Calu3 (cell line): ENCODE measurements at places on chromosomes 6 and 20.

DNA sequence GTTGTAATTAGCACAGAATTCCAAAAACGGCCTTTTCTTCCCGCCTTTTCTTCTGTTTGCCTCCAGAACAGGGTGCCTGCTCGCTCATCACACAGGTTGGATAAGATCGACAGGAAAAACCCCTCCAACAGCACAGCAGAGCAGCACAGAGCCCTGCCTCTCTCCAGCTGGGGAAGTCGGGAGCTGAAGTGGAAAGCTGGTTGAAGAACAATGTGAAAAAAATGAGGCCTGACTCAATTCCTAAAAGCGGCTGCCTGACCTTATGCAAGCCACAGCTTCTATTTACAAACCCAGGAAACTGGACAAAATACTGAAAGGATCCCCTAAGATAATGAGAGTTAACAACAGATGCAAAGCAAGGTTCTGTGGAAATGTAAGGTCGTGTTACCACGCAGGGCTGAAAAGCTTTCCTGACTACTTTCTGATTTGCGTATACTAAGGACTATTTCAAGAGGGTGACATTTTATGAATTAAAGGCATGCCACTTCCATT lies 116.9 kb downstream of the TTLL2 start:
- DNase-seq: no peak

DNA sequence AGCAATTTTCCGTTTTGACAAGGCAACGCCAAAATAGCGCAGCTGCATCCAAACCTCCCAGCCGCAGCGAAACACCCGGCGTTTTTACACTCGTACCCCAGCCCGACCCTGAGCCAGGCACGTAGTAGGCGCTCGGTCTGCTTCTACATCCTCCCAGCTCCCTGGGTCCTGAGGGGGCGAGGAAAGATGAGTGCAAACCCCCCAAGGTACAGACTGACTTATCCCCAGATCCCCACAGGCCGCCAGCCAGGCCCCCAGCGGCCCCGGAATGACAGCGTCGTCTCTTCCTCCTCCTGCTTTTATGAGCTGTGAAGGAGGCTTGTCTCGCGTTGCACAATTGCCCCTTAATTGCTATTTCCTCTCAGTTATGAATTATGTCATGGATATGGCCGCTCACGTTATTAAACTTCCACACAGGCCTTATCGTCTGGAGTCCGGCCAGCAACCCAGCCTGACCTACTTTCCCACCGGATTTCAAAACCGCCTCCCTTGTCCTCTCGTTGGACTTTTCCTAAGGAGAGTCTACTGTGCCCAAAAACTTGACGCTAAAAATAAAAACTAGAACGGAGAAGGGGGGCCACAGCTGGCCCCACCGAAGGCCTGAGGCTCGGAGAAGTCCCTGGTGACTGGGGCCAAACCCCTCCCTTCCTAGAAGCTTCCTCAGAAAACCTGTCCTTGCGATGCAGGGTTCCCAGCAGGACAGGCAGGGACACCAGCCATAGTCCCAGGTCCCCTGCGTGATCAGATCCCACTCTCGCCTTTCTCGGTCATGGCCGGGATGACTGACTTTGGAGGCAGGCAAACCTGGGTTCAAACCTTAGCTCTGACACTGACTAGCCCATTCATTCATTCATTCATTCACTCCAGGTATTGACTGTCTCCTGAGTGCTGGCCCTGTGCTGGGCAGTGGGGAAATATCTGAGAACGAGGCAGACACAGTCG lies 130.9 kb upstream of the PTPN1 start:
- DNase-seq: peak; percentile 74

- peak; percentile 99 for DNase-seq
Observed at GRCh38 chr6:24357336-24358218, at the start of gene DCDC2. DCDC2 (minus strand) TSS chr6:24358059; CDS start chr6:24357750, 309 bp downstream.

- DNase-seq: no peak
Observed at GRCh38 chr6:73577676-73578075, 56.8 kb upstream of the EEF1A1 start.

GRCh38 chr6:90413867-90414266 lies 117.2 kb upstream of the BACH2 start:
- DNase-seq: no peak

DNA sequence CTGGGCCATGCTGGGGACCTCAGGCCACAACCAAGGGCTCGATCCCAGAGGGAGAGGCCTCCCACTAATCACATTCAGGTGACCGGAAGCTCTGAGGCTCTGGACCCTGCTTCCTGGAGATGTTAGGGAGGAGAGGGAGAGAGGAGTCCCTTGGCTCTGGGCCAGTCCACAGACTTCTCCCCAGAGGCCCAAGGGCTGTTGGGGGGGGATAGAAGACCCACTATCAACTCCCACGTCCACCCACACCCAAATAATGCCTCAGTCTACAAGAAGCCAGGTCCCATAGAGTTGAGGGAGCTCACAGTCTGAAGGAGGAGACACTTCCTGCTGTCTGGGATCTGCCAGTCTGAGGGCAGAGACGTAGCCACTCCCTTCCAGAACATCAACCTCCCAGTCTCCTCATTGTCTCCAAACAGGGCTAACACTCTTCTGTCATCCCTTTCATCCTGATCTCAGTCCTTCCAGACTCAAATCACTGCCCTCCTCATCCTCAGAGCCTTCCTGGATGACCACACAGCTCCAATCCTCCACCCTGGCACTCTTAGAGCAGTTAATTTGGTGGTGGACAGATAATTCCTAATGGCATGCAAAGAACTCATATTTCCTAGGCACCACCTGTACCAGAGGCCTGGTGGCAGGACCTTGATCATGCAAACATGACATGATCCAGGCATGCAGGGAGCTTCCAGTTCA lies 69.9 kb downstream of the MRPL14 start:
- DNase-seq: no peak

- no peak for DNase-seq
Observed at GRCh38 chr6:107436881-107437280, 22.5 kb downstream of the PDSS2 start.

DNA sequence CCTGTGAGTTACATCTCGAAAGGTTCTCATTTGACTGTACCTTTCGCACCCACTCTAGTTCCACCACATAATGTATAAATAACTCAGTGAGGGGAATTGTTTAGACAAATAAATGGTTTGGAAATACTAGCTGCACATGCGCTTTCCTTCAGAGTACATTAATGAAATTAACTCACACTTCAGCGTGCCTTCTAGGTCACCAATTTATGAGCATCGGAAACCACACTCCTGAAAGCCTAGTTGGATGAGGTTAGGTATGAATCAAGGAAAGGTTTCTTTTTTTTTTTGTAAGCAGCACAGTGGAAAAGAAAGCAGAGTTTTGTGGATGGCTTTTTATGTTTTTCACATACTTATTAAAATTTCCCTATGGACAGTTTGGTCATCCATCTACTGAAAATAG lies 247.8 kb upstream of the TCF21 start:
- DNase-seq: no peak

GRCh38 chr6:36955136-36955535 lies 598 bp downstream of the PI16 start:
- DNase-seq: no peak

- DNase-seq: no peak
Observed at GRCh38 chr6:156114541-156114940, 658.9 kb upstream of the NOX3 start.

- no peak for DNase-seq
Observed at GRCh38 chr6:114398481-114398880, 55.7 kb upstream of the HS3ST5 start.

DNA sequence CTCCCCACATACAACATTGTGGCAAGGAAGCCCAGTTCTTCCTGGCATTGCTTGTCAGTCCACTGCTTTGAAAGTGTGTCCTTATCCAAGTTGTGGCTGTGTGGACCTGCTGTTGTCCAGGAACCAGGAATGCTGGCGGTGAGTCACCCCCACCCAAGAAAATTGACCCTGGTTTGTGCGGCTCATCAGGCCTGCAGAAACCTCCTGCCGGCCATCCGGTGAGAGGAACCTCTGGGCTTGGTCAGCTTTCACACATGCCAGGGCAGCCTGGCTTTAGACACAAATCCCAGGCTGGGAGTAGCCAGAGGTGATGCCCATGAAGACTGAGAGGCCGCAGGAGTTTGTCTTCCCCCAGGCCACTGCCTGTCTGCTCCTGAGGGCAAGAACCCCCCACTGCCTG lies 223.6 kb downstream of the TTLL2 start:
- DNase-seq: no peak

- no peak for DNase-seq
Observed at GRCh38 chr6:34389034-34389433, 3.4 kb downstream of the NUDT3 start.

- no peak for DNase-seq
Observed at GRCh38 chr6:91653076-91653723, 1066.3 kb upstream of the MAP3K7 start.

- no peak for DNase-seq
Observed at GRCh38 chr6:63525186-63525878, 46.9 kb upstream of the LOC128125822 start.

DNA sequence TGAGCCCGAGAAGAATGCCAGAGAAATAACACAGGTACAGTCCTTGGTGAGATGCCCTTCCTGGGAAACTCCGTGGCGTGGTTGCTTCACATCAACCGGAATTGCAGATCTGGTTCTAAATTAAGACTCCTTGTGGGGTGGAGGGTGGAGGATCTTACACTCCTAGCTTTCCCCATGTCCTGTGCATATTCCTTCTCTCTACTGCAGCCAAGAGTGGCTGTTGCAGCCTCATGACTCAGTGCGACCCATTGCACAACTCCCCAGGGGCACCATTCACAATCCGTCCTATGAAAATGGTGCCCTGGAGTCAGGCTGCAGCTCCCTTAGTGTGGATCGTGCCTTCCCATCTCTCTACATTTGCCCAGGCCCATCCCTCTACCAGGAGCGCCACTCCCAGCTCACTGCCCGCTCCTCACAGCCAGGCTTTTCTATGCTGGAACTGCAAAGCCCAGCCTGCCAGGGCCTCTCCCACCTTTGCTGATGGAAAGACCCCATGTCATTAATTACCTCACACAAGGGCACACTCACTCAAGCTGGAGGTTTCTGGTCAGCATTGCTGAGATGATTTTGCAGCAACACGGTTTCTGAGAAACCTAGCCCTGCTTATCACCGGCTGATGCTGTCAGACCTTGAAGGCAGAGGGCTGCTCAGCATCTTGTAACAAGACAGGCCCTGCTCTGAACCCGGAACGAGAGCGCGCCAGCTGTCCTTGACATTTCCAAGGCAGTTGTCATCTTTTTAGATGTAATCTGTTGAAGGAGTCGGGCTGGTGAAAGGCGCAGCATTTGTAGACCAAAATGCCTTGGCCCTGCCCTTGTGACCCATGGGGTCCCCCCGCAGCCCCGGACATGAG lies 39.7 kb downstream of the SIRPA start:
- DNase-seq: no peak

DNA sequence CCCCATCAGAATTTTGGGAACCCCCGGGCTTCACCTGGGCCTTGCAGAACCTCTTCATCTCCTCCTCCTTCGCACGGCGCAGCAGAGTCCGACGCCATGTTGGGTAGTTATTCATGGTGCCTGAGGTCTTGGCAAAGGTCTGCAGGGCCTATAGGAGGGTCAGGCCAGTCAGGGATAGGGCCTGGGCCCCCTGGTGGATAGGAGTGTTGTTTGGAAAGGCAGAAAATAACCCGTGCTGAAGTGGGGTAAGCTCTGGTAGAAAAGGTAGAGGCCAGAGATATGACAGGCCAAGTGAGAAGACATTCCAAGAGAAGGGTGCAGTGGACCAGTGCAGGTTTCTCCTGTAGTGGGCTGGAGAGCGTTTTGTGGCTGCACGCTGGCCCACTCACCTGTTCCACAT lies 4.9 kb downstream of the SMPD2 start:
- no peak for DNase-seq

DNA sequence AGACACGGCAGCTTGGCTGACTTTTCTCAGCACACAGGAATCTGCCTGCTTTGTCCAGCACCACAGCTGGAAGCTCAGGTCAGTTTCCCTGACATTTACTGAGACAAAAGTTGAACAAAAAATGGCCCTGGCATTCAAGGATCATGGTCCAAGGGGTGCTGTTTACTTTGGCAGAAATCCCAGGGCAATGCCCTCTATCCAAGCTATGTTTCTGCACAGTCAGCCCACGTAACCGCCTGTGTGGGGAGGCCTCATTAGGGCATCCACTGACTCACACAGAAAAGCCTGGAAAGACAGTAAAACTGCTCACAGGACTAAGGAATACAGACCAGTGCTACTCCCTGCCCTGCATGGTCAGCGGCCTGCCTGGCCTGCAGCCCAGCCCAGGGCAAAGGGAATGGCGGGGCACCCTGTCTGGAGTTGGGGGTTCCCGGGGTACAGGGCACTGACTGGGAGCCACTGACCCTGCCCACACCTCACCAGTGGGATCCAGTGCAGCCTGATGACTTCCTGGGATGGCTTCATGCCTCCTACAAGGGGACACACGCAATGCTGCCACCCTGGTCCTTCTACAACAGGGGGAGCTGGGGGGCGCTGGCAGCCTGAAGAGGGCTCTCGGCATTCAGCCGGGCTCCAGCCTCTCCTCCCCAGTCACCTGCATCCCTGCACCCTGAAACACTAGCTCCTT lies 77.1 kb downstream of the NINL start:
- peak; percentile 3 for DNase-seq

GRCh38 chr6:121436274-121436857 lies 920 bp downstream of the GJA1 start:
- DNase-seq: peak; percentile 12

DNA sequence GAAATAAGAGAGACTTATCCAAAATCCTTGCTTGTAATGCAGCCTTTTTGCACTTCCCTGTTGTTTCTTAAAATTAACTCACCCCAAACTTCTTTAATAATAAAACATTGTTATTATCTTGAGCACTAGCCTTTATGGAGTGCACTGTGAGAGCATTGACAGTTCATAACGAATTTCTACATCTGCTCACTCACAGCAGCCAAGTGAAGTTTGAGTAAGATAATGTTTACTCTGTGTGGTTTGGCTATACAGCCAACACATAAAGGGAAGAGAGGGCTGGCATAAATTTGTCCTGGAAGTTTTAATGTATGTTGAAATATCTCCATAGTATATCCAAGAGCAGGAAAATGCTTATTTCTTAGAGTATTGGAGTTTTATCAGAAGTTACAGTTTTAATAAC lies 227.9 kb downstream of the FRK start:
- no peak for DNase-seq

GRCh38 chr20:57038608-57039440 lies 227.6 kb downstream of the BMP7 start:
- no peak for DNase-seq

GRCh38 chr6:115717062-115717461 lies 343.6 kb downstream of the FRK start:
- no peak for DNase-seq

- no peak for DNase-seq
Observed at GRCh38 chr6:12182676-12183075, 107.5 kb upstream of the EDN1 start.

DNA sequence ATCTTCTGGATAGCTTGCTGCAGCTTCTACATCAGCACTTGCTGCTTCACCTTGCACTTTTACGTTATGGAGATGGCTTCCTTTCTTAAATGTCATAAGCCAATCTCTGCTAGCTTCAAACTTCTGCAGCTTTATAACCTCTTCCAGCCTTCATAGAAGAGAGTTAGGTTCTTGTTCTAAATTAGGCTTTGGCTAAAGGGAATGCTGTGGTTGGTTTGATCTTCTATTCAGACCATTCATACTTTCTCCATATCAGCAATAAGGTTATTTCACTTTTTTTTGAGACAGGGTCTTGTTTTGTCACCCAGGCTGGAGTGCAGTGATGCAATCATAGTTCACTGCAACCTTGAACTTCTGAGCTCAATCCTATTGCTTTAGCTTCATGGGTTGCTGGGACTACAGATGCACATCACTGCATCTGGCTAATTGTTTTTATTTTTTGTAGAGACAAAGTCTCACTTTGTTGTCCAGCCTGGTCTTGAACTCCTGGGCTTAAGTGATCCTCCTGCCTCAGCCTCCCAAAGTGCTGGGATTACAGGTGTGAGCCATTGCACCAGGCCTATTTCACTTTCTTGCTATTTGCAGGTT lies 12.2 kb upstream of the CST3 start:
- no peak for DNase-seq

GRCh38 chr6:25324066-25324762 lies 45.0 kb downstream of the CARMIL1 start:
- no peak for DNase-seq
